ENCODE measurements at places on chromosomes 6 and 20.

- DNase-seq, result no peak
Measured at GRCh38 chr20:5871459-5872410, 78.6 kb downstream of the TRMT6 start.

DNA sequence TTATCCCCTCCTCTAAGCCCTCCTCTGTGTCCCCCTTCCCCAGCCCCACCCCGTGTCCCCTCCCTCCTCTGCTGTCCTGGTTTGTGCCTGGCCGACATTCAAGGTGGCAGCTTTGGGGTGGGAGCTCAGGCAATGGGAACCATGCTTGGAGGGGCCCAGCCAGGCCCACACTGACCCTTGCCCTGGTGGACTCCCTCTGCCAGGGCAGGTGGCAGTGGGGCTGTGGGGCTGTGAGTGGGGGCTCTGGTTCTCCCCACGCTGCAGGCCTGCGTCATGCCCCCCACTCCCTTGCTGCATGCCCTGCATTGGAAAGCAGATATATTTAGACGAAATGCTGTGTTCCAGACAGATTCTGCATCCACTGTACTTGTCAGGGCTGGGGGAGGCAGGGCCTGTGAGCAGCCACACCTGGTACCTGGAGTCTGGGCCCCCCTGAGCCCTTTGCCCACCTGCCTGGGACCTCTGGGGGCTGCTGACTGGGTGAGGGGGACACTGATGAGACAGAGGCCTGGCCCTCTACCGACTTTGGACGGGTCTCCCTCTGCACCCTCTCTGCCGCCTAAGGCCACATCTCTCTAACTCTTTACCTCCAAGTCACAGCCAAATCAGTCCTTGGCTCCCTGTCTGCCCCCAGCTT is 14.2 kb downstream of the DLGAP4 start:
- no peak for DNase-seq

DNA sequence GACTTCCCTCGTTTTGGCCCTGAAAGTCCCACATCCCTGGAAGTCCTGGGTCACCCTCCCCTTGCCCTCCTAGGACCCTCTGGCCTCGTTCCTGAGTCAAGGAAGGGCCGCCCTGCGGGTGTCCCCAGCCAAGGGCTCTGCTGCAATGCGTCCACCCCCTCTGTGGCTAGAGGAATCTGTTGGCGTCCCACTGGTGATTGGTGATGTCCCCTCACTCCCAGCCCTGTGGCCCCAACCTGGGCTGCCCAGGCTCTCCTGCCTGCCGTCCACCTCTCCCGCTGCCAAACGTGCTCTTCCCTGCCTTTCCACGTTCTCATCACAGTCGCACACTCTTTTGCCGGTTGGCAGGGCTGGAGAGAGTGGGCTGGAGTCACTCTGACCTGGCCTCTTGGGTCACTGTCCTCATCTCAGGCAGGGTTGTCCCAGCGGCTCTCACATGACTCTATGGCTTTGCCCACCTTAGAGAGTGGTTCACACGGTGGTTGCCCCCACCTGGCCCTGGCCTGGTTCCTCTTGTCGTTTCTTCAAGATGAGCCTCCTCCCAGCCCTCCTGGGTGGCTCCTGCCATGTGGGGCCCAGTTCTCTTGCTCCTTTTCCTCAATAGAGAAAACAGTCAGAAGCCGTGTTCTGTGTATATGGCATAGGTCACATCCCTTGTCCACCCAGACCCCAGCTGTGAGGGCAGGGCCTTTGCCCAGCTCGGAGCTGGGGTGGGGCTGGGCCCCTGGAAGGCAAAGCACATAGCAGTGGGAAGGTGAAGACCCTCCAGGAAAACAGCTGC is 100.9 kb downstream of the TMEM242 start:
- no peak for DNase-seq

DNA sequence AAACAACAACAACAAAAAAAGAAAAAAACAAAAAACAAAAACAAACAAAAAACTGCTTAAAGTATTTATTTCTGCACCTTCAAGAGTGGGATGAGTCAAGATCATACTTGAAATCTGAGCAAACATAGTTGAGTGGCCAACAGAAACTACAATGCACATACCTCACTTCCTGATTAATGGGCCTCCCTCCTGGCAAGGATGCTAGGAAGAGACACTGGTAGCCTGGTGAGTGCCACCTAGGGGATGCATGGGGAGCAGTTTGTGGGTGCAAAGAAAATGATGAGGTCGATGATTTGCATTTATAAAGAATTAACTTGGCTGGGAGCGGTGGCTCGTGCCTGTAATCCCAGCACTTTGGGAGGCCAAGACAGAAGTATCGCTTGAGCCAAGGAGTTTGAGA is 808.1 kb downstream of the MAFB start:
- DNase-seq, result no peak

- no peak for DNase-seq
Measured at GRCh38 chr20:37220731-37221130, 40.9 kb downstream of the GHRH start.

DNA sequence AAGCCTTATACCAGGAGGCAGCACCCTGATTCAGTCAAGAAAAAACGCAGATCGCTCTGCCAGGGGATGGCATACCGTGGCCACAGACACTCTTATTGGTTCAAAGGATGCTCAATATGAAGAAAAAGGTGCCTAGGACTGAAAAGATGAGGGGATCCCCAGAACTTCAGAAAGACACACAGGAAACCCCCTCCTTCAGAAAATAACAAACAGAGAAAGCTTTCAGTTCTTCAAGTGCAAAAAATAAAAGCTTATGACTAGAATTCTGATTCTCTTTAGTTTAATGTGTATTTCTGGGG is 17.7 kb upstream of the MYB start:
- no peak for DNase-seq

- peak; percentile 67 for DNase-seq
Measured at GRCh38 chr6:159104163-159104925, 59.6 kb upstream of the TAGAP start.

DNA sequence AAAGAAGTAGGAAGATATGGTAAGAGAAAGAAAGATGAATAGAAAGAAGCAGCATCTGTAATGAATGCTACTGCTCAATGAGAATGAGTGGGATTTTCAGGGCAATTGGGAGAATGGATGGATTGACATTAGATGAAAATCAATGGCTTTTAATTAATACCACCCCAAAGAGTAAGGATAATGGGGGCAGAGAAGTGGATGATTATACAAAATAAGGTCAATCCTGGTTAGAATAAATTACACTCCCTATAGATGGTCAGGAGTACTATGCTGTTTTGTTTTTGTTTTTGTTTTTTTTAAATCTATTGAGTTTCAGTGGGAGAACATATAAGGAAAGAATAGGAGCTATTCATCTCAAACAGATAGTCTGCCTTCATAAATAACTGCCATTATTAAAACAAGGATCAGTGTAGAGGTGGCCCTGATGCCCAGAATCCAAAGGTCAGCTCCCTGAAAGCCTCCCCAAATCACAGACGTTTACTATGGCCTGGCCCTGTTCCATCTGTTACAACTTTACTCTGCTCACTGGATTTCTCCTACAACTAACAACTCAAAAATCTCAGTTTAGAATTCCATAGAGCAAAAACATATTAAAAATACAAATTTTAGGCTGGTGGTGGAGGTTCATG is 535.4 kb upstream of the NRSN1 start:
- no peak for DNase-seq

GRCh38 chr20:13220904-13221297 is at the start of gene ISM1:
Gene ISM1, plus strand, starts transcription at chr20:13221274. Its CDS starts 503 bp downstream, at chr20:13221777.
- no peak for DNase-seq

DNA sequence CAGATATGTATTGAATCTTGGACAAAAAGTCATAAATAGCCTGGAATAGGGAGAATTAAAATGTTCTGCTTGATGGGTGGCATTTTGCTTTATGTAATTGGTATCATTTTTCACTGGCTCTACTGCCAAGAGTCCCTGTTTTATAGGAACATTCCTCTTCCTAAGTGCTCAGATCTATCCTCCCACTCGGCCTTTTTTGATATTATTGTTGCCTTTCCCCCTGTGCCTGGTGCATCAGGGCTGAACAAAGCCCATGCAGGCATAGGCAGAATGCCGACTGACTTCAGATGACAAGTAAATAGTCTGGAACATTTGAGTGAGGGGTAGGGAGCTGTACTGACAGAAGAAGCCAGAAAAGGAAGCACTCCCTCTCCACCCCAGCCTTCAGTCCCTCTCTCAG is 127.0 kb downstream of the PKHD1 start:
- DNase-seq, result no peak

- DNase-seq, result peak; percentile 6
Measured at GRCh38 chr20:6492271-6493055, 275.0 kb upstream of the BMP2 start.

- no peak for DNase-seq
Measured at GRCh38 chr20:34615477-34615876, 57.0 kb downstream of the MAP1LC3A start.

DNA sequence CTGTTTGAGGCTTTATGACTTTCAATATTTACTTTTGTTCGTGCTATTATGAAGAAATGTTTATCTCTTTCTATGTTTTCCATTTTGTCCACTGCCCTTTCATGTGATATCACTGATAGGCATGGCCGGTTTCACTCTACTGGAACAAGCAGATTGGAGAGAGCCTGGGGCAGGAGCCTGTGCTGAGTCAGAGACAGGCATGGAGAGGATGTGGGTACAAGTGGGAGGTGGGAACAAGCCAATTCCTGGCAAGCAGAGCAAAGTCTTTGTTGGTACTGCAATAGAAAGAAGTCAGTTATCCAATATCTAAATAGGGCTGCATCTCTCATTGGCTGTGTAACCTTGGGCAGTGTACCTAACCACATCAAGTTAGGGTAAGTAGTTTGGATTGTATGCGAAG is 545.6 kb upstream of the MAP3K7 start:
- DNase-seq, result no peak

GRCh38 chr20:61797200-61797599 is 268.5 kb downstream of the TAF4 start:
- DNase-seq, result no peak

DNA sequence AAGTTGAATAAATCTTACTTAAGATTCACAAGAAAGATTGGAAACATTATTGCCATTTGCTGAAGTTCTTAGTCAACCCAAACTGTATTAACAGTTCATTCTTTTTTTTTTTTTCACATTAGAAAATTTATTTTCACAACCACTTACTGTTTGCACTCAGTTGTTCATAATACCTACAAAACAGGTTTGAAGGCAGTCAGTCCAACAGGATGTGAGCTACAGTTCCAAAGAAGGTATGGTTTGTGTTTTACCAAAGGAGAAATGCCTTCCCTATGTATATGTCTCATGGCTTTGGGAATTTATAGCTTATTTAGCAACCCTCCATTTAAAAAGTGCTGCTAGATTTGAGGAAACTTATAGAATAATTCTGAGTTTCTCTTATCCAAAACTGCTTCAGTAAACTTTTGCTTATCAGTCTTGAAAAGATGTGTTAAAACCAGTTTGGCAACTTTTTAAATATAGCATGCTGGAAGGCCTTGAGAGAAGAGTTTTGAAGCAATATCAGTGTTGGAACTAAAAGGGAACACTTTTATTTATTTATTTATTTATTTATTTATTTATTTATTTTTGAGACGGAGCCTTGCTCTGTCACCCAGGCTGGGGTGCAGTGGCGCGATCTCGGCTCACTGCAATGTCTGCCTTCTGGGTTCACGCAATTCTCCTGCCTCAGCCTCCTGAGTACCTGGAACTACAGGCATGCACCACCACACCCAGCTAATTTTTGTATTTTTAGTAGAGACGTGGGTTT is 46.8 kb upstream of the RREB1 start:
- no peak for DNase-seq

DNA sequence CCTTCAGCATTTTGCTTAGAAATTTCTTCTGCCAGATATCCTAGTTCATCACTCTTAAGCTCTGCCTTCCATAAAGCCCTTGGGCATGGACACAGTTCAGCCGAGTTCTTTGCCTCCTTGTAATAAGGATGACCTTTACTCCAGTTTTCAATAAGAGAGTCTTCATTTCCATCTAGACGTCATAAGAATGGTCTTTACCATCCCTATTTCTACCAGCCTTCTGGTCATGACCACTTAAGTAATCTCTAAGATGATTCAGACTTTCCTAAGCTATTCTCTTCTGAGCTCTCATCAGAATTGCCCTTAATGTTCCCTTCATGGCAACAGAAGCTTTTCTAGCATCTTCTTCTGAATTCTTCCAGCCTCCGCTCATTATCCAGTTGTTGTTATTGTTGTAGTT is 126.1 kb downstream of the TFAP2C start:
- DNase-seq, result no peak

- no peak for DNase-seq
Measured at GRCh38 chr6:93663111-93663510, 243.8 kb upstream of the EPHA7 start.

DNA sequence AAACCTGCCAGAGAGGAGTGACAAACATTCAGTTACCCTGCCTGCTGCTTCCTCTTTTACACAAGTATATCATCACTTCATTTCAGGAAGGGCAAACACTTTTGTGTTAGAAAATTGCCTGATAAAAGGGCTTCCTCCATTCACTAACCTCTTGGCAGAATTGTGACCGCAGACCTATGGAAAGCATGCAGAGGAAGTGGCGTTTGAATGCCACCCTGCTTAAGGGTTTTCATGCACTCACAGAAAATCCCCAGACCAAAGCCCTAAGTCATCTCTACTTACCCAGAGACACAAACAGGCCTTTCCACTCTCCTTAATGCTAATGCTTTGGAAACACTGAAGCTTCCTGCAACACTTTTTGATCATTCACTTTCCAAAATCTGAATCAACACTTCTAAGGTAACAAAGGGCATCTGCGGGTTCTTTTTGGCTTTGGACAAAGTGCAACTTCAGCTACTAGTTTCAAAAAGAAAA is 22.1 kb upstream of the RALGAPA2 start:
- no peak for DNase-seq

DNA sequence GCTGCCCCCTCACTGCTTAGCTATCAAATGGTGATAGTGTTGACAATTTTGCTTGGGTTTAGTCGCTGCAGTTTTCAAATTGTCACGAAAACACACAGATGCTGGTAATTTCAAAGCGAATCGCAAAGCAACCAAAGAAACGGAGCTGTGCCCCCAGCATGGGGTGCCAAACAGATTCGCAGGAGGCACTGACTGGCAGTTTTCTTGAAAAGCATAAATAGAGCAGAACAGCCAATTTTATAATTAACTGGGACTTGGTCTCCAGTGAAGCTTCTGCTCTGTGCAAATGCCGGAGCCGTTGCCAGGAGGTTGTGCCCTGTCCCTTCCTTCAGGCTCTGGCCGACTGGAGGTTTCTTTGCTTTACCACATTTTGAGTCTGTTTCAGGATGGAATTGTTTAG is 18.8 kb downstream of the ARHGAP40 start:
- no peak for DNase-seq

- no peak for DNase-seq
Measured at GRCh38 chr6:35061102-35061615, 80.0 kb downstream of the TCP11 start.

DNA sequence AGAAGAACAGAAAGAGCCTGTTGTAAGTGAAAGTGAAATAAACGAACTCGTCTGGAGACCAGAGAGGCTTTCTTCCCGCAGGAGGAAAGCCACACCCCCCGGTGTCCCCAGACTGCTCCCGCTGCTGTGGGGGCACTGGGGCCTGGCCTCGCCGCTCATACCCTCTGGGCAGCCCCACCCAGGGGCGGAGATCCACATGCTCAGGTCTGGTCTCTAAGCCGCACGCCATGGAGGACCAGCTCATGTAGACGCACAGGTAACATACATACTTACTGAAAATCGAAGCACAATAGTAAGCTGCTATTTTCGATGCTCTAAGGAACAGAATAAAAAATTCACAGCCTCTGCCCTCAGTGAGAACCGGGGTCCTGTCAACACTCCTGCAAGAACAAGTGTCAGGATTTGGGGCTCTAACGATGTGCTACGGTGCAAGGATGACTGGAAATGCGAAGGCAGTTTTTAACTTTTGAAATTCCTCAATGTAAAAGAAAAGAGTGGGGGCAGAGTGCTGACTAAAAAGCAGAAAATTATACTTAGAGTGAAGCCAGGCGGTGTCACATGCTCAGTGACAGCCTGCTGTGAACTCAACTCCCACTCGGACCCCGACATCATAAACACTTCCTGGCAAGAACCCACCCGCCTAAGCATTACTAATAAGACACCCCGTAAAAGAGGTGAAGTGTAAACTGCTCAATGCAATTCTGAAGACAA is 110.5 kb downstream of the IRF4 start:
- DNase-seq, result peak; percentile 65
